CD4-positive, CD25-positive, alpha-beta regulatory T cell (primary cell): ENCODE measurements at places on chromosomes 16 and 17.

GRCh38 chr16:35146031-35146710, 1686.8 kb downstream of the TP53TG3F start:
- DNase-seq: no peak

DNA sequence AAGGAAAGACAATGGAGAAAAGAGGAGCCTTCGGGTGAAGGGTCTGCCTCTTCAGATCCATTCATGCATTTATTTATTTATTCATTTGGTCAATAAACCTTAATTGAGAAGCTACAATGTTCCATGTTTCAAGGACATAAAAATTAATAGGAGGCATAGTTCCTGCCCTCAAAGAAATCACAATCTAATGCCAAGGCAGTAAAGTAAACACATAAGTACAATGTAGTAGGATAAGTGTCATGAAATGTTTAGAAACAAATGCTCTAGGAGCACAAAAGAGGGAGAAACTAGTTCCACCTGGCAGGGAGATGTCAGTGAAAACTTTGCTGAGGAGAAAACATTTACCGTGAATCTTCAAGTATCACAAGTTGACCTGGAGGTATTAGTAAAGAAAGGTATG, 103.5 kb upstream of the NOG start:
- DNase-seq: no peak

- DNase-seq: no peak
These were observed 23.9 kb downstream of the MAF start for GRCh38 chr16:79576602-79577001.

GRCh38 chr16:54050459-54051210, 236.0 kb downstream of the IRX3 start:
- DNase-seq: no peak

- no peak for DNase-seq
These were observed 12.3 kb downstream of the TRPV1 start for GRCh38 chr17:3596804-3597464.

GRCh38 chr17:4272213-4272971, 8.6 kb upstream of the ANKFY1 start:
- no peak for DNase-seq

DNA sequence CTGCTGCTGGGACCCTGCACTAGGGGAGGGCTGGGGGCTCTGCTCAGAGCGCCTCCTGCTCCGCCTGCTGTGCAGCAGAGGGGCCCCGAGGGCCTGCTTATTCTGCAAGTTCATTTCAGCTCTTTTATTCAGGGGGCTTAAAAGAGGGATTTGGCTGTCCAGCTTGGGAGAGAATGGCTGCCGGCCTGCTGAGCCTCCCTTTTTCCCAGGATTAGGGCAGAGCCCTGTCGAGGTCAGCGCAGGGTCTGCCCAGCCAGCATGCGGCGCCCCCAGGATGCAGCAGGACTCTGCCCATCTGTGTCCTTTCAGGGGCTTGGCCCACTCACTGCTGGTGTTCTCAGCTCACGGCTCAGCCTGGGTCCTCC, 1.1 kb downstream of the SMIM5 start:
- no peak for DNase-seq

- DNase-seq: no peak
These were observed 153.3 kb downstream of the CHD9 start for GRCh38 chr16:53207810-53208752.

- no peak for DNase-seq
These were observed 18.3 kb downstream of the CDC42EP4 start for GRCh38 chr17:73293480-73293911.

DNA sequence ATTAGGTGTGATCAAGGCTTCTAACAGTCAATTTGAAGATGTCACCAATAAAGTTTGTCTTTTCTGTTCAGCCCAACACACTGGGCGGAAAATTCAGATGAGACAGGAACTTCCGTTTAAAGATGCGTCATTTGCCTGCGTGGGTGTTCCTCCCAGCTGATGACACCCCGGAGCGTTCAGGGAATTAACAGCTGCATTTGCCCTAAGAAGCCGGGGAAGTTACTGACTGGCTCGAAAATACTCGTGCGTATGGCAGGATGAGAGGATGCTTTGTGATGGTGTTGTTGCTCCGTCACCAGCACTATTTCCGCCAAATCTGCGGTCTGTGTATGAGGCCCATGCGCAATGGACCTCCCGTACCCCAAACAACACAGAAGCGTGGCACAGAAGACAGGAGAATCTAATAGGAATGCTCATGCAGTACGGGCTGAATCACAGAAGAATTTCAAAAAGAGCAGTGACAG, 11.9 kb upstream of the PVALEF start:
- no peak for DNase-seq

DNA sequence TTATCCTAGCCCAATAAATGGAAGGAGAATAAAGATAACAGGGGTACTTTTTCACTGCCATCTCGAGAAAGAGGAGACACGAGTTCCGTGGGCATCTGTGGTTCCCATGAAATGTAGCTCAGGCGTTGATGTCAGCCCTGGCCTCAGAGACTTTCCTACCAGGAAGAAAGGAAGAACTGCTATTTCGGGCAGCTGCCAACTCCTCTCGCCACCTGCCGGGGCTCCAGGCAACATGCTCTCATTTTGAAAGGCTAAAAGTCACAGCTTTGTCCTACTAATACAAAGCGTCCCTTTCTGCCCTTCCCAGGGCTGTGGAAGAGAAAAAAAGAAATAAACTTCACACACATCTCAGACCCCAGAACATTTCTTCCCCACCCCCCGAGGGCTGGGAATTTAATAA, 65.8 kb downstream of the DHRS7C start:
- DNase-seq: no peak
